ENCODE measurements at places on chromosomes 3 and 15. TPM values are rescaled to one million over a fixed set of nuclear protein-coding genes. Genes with fewer than 3 reads are reported as not detected.

The COLQ gene
- 1.3 TPM for total RNA-seq

- peak; percentile 69 for DNase-seq
Measured at GRCh38 chr3:16849229-16849628, 35.5 kb upstream of the PLCL2 start.

GRCh38 chr3:157104928-157105652 lies 54.9 kb downstream of the CCNL1 start:
- DNase-seq = no peak

DNA sequence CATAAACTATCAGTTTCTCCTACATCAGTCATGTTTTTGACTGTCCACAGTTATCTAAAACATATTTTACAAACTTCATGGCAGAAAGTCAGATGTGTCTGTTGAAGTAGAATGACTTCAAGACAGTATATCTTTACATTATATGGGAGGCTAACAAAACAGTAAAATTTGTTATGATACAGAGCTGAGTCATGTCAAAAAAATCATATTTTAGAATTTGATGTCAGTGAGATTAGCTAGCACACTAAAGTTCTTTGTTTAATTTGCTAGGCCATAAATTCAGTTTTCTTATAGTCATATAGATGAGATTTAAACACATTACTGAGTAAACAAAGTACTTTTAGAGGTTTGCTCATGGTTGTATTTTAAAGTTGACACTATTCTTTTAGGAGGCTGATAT lies 80.3 kb upstream of the IGSF10 start:
- no peak for DNase-seq

The PARP15 gene
- total RNA-seq = 23.7 TPM

The PIF1 gene
- total RNA-seq = 39.7 TPM

The ANKRD34C gene
- not detected for total RNA-seq

GRCh38 chr3:149277331-149277813 lies 55.7 kb upstream of the CP start:
- no peak for DNase-seq

- no peak for DNase-seq
Measured at GRCh38 chr3:124352149-124352539, 360.2 kb upstream of the ROPN1 start.

The GOLGA6L9 gene
- total RNA-seq = 4.9 TPM

- no peak for DNase-seq
Measured at GRCh38 chr3:185629554-185630181, 43.6 kb downstream of the SENP2 start.

DNA sequence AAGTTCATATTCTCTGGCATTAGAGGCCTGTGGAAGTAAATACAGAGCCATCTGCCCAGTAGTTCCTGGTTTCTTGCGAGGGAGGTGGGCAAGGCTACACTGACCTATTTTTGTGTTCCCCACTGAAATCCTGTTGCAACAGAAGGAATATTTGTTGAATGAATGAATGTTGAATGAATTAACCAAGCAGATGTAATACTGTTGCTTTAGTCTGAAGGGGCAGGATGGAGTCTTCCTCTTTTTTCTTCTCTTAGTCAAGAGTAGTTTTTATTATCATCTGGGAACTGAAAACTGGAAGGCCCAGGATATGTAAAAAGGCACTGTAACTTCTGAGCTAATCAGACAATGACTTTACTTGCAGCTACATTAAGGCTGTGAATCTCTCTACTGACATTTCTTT lies 17.1 kb downstream of the BLOC1S6 start:
- DNase-seq = no peak

DNA sequence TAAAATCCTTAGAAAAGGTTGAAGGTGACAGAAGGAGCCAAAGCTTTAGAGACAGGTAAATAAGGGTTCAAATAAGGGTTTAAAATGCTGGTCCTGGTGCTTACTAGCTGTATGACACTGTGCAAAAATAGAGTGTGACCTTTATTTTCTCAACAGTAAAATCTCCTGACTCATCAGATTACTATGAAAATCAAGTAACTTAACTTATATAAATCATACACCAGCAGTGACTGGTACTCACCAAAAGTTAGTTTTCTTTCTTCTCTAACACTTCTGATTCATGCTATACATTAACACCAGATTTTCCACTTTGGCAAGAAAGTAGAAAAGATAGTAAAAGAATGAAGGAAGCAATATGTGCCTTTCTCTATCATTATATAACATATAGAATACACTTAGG lies 205.9 kb upstream of the GBE1 start:
- DNase-seq = no peak

DNA sequence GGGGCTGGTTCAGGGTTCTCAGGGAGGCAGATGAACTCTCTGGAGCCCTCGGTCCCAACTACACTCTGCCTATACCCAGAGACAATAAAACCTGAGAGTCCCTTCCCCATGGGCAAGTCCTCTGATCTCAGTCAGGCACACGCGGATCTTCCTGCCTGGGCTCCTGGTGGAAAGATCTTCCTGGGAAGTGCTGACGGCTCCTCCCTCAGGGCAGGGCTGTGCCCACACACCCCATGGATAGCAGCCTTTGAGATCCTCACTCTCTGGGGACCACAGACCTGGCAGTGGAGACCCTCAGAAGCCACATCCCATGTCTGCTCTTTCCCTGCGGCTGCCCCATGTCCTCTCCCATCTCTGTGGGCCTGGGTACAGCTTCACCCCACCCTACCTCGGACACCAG lies 10.4 kb downstream of the SH2D7 start:
- no peak for DNase-seq

DNA sequence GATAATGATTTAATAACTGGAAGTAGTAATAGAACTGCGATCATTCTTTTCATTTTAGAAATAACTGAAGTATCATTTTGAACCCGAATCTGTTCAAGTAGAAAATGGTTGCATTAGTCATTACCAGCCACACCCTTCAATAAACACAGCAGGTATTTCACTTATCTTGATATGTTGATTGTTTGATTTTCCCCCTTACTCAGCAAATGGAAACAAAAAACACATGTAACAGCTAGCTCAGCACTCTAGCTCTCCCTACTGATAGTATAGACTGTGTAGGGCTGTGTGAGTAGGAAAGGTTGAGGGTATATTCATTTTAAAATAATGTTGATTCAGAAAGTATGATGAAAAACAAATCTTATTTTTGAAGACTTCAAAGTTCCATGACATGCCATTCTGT lies 1.1 kb upstream of the GPR149 start:
- DNase-seq = no peak

DNA sequence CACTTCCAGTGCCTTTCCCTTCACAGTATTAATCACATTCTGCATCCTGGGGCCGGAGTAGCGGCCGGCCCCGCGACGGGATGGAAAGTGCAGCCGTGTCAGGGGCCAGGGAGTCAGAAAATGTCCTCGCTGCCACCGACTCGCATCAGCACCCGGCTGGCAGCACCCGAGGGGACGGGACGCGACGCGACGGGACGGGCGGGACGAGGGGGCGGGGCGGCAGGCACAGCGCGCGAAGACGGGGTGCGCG lies 353 bp downstream of the ATG3 start:
- peak; percentile 85 for DNase-seq

GRCh38 chr3:58092521-58092920 lies 84.3 kb downstream of the FLNB start:
- DNase-seq = no peak

DNA sequence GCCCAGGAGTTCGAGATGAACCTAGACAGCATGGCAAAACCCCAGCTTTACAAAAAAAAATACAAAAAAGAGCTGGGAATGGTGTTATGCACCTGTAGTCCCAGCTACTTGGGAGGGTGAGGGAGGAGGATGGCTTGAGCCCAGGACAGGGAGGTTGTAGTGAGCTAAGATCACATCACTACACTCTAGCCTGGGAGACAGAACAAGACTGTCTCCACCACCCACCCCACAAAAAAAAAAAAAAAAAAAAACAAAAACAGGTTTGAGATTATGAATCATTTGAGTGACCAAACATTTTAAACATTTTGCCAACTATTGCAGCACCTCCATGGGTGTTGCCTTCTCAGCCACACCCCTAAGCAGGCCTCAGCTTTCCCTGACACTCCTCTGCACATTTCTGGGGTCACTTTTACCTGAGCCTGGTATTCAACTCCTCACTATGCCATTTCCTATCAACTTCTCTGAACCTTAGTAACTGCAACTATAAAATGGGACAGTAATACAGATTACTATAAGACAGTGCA lies 41.8 kb downstream of the IL5RA start:
- DNase-seq = no peak

DNA sequence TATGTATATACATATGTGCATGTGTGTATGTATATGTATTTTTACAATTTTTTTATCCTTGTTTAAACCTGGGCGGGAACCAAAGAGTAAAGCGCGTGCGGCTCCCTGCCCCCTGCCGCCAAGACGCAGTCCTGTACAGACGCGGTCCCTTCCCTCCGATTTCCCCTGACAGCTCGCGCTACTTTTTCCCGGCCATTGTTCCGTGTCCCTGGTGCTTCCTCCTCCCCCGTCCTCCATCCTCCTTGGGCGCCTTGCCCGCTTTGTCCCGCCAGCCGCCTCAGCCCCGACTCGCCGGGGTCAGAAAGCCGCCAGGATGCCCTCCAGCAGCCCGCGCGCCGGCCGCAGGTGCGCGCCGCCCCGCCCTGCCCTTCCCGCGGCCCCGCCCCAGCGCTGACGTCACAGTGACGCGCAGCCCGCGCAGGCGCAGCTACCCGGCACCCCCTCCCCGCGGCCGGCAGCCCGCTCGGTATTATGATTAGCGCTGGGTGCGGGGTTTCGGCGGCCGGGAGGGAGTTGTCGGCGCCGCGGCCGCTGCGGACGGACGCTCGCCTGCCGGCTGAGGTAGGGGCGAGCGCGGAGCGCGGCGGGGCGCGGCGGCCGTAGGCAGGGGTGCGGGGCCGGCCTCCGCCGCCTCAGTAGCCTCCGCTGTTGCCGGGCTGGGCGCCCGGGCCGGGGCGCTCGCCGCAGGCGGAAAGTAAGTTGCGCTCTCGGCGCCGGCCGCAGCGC lies at the start of gene SNRK:
Gene SNRK (plus strand): TSS at position 426 of the 726 bp plus-strand sequence. CDS start 16,664 bp downstream, outside the sequence.
- peak; percentile 97 for DNase-seq

The PGBD4 gene
- total RNA-seq = 5.1 TPM

Measured in activated T-cell treated with anti-CD3 and anti-CD28 coated beads, Interleukin-2, amount 50 U/mL, for 72 hours (primary cell).